ENCODE measurements at places on chromosomes 4 and X.

DNA sequence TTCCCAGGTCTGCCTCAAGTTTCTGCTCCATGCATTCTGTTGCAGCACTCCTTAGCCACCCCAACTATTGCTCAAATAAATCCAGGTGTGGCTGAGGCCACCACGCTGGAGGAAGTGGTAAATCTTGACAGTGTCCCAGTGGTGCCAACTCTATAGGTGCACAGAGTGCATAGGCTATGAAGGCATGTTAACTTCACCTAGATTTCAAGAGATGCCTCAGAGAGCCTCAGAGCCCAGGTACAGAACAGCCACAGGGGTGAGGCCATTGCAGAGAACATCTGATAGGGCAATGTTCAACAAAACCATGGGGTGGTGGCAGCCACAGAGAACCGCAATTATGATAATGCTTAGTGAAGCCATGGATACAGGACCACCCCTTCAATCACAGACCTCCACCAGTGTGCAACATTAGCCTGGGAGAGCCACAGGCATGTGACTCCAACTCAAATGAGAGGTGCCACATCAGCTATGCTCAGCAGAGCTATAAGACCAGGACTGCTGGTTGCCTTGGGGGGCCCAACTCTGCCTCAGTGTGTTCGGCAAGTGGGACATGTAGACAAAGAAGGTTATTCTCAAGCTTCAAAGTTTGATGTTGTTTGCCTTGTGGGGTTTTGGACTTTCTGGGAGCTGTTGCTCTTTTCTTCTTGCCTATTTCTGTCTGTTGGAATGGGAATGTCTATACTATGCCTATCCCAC lies 468.7 kb downstream of the ANKRD50 start:
- DNase-seq: no peak

GRCh38 chr4:66558651-66559050 lies 888.4 kb upstream of the EPHA5 start:
- no peak for DNase-seq

DNA sequence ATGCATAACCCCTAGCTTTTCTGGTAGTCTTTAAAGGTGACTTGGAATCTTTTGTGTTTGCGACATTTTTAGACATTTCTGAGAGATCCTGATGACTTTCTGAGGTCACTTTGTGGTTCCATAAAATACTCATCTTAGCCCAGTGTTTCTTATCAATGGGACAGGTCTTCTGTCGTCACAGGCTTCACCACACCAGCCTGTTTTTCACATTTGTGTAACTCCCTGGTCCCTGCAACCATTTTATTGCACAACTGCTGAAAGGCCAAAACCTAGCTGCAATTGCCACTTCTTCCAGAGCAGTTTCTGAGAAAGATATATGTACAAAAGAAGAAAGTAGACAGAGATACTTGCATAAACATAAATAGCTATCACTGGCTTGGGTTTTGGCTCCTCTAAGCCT lies 120.9 kb downstream of the IL15 start:
- no peak for DNase-seq

GRCh38 chr4:154164931-154165839 lies 326.4 kb downstream of the DCHS2 start:
- no peak for DNase-seq

GRCh38 chr4:146379744-146380143 lies 142.0 kb downstream of the SLC10A7 start:
- no peak for DNase-seq

- DNase-seq: no peak
Measured at GRCh38 chr4:176906709-176907108, 114.0 kb upstream of the VEGFC start.

GRCh38 chrX:107677909-107678308 lies 49.6 kb downstream of the PRPS1 start:
- DNase-seq: no peak
